ENCODE measurements at places on chromosomes 1 and 21. TPM values are rescaled to one million over a fixed set of nuclear protein-coding genes. Genes with fewer than 3 reads are reported as not detected.

GRCh38 chr21:45774291-45774690, 130.8 kb downstream of the PCBP3 start:
- no peak for DNase-seq

The SNX7 gene
- total RNA-seq, result 10.0 TPM

GRCh38 chr1:30756545-30757351, 826 bp downstream of the LAPTM5 start:
- DNase-seq, result peak; percentile 67

GRCh38 chr21:19440792-19441655, 1037.4 kb upstream of the TMPRSS15 start:
- no peak for DNase-seq

DNA sequence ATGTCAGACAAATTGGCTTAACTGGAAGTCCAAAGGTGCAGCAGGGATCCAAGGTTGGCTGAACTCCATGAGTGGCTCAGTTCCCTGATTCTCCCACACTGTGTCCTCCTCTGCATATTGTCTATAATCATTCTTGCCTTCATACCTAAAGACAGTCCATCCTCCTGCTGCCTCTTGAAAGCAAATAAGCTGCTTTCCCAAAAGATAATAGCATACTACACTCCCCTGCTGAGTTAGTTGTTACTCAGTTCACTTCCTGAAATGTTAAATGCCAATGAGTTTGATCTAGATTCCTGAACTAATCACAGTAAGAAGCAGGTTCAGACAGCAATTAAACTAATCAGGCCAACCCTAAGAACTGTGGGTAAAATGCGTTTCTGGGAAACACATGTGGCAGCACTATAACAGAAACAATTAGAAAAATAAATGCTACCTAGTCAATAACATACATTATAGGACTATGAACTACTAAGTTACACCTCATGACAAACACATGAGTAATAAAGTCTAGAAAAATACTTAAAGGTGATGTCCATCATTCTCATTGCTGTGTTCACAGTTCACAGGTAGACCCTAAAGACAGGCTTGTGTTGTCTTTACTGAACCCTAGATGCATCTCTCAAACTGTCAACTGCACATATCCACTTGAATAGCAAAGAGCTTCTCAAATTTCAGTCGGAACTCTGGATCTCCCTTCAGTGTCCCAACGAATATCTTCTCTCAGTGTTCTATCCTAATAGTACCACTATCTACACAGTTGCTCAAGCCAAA, 50.8 kb upstream of the BOLA1 start:
- peak; percentile 51 for DNase-seq

GRCh38 chr1:201214886-201215285, 24.3 kb downstream of the IGFN1 start:
- DNase-seq, result no peak

DNA sequence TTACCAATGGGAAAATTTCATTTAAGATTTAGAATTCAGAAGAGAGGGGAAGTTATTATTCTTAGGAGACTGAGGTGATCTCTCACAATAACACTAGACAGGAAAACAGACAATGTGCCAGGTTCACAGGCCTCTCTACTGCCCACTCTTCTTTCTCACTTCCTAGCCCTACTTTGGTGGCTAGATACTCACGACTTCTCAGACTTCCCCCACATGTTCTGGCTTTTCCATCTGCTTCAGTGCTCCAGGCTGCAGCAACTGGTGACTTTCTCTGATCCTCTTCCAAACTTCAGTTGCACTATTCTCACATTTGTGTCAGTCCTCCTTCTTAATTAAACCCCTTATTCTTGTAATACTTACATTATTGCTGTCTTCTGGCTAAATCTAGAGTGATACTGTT, 208.7 kb upstream of the KCTD3 start:
- DNase-seq, result no peak

DNA sequence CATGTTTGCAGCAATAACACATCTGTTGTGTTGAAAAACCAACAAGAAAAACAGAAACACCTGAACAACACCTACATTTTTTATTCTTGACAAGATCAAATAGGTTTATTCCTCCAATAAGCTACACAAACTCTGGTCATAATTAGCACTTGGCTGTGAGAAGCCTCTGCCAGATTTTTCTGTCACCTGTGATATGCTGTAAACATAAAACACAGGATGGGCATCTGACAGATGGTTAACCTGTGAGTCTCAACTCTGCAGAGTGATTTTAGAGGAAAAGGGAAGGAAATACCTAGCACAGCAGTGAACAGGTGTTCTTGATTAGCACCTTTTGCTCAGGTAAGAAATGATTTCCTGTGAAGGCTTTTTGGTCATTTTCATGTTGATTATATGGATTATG, 175.4 kb upstream of the COA6 start:
- DNase-seq, result no peak

DNA sequence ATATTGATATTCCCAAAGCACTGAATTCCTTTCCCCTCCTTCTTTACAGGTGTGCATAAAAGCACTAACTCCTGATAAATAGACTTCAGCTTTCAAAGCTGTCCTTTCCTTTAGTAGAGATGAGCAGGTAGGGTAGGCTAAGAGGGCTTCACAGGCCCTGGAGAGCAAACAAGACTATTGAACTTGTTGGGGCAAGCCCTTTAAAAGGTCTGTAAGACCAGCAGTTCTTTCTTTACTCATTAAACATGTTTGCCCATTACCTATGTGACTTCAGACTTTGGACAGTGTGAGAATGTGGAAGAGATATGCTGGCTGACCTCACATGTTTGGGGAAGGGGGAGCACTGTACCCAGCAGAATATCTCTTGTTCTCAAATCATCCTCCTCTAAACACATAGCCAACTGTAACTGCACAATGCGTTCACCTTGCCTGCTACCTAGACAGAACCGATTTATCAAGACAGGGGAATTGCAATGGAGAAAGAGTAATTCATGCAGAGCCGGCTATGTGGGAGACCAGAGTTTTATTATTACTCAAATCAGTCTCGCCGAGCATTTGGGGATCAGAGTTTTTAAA, 27.1 kb upstream of the HAO2 start:
- no peak for DNase-seq

DNA sequence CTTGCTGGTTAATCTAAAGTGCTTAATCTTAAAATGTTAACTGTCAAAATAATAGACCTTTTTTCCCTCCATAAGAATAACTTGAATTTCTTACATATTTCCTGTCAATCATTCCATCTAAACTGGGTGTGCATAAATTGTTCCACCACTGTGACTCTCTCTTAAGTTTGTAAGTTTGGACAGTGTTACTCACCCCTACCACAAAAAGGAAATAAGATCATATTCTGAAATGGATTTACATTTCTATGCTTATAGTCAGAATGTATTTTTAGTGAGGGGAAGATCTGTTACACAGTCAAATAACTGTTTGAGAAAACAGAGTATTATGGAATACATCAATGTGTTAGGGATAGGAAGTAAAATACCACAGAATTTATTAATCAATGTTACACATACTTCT, 109.6 kb upstream of the DPYD start:
- DNase-seq, result no peak

DNA sequence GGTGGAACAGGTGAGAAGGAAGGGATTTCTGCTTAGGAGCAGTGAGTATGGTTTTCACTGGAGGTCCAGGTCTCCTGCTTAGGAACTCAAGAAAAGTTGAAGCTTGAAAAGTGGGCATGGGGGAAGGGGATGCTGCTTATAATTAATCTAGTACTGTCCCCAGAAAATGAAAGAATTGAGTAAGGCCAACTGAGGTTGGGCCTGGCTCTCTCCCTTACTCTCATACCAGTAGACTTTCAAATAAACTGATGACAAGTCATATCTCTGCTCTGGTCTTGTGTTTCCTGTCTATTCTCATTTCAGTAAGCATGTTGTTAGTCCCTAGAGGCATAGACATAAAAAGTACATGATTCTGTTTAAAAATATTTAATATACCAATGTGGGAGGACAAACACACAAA, 26.4 kb downstream of the CD48 start:
- no peak for DNase-seq

The IGFN1 gene
- not detected for total RNA-seq

DNA sequence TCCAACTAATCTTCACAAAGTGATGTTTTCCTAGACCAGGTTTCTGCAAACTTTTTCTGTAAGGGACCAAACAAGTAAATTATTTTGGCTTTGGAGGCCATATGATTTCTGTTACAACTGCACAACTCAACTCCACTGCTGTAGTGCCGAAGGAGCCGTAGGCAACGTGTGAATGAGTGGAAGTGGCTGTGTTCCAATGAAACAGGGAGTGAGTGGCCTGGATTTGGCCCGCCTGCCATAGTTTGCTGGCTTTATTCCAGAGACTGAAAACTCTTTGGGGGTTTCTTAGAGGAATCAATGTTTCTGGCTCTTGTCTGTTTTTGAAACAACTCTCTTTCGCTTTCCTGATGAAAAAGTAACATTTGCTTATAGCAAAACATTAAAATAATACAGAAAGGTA, 12.6 kb upstream of the ACTL8 start:
- no peak for DNase-seq

The LORICRIN gene
- total RNA-seq, result not detected

DNA sequence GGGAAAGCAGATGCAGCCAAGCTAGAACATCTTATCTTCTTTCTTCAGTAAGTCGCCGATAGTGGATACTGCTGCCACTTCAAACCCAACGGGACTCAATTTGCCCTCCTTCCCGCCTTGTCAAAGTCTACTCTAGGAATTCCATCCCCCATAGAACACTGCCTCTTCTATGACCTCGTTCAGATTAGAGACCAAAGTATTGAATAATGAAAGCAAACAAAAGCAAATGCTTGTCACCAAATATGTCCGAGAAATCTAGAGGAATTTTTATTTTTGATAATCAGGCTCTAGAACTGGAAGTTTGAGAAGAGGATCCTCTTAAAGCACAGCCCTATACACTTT, 853 bp upstream of the RRAGC start:
- no peak for DNase-seq

The EPHA10 gene
- total RNA-seq, result 0.07 TPM

The TSSK3 gene
- 0.49 TPM for total RNA-seq

GRCh38 chr1:25206201-25206600, 26.1 kb downstream of the SYF2 start:
- DNase-seq, result no peak

GRCh38 chr1:74199504-74199903, 1.5 kb downstream of the FPGT start:
- DNase-seq, result no peak

DNA sequence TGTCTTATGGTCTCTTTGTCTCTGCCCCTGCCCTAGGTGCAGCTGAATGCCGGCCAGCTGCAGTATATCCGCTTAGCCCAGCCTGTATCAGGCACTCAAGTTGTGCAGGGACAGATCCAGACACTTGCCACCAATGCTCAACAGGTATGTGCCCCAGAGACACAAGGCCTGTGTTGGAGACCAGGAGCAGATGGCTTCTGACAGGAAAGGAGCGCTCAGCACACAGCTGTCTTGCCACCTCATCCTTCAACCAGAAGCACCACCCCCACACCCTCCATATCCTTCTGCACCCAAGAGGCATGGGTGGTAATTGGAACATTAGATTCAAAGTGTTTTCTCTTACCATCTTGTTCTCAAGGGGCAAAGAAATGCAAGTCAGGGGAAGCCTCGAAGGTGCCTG, 17.0 kb upstream of the KCNQ4 start:
- no peak for DNase-seq

GRCh38 chr1:211968200-211968834, 67.0 kb downstream of the INTS7 start:
- no peak for DNase-seq

The STK40 gene
- 22.7 TPM for total RNA-seq

- no peak for DNase-seq
Measured at GRCh38 chr21:45948576-45949141, 32.9 kb upstream of the COL6A1 start.

DNA sequence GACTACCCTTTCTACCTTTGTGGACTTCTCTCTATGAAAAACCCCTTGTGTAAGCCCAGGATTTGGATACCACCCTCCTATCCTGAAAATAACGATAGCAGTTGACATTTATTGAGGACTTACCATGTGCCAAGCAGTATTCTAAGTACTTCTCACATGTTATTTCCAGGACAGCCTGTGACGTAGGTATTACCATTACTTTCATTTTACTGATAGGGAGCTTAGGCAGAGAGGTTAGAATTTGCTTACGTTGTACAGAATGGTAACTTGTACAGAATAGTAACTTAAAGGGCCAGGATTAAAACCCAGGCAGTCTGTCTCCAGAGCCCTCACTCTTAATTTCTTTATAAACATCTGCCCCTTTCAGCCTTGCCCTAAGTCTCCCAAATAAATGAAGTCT, 138.3 kb downstream of the NTMT2 start:
- DNase-seq, result no peak

The HORMAD1 gene
- total RNA-seq, result not detected

The NECTIN4 gene
- not detected for total RNA-seq
